Stimulated activated CD4-positive, alpha-beta T cell treated with anti-CD3 and anti-CD28 coated beads, Interleukin-12 subunit alpha, Interleukin-12 subunit beta, amount 100 ng/mL, for 48 hours (primary cell): ENCODE measurements at places on chromosomes 4 and X.

DNA sequence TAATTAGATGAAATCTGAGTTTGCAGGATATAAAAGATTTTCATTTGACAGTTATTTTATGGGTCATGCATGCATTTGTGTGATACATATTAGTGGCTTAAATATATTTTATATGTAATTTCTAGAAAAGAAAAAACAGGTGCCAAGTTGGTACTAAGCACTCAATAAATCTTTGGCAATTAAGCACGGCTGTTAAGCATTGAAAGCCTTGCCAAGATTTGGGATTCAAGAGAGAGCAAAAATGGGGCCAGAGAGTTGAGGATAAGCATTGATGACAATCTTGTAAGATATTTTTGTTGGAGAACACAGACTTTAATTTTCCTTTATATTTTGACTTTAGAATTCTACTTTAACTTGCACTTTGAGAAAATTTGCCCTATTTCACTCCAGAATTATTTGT, 249.8 kb upstream of the MAD2L1 start:
- DNase-seq = no peak

DNA sequence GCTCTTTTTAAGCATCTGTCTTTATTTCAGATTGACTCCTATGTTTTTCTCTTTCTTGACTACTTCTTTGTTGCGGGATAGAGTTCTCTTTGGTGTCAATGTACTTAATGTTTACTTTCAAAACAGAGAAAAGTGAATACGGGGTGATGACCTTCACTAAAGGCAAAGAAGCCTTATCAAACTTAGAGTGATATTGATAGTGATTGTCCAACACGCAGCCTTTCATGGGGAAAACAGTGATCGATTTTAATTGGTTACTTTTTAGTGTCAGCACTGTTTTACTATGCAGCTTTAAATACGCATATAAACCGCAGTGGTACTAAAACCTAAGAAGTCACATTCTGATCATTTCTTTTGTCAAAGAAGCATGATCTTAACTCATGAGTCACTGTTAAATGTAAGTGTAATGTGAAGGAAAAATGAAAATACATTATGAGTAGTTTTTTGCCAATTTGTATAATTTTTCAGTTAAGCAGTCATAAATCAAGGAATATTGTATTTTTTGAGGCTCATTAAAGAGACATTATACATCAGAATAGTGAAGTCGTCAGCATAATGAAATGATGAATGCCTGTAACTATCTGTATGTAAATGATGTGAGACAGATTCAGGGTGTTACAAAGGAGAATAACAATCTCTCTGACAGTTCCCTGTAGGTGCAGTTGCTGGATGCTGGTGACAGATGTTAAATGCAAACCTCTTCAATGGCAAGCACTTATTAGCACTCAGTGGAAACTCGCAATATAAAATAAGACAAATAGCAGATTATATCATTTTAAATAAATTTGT, 2082.8 kb upstream of the TENM3 start:
- no peak for DNase-seq

DNA sequence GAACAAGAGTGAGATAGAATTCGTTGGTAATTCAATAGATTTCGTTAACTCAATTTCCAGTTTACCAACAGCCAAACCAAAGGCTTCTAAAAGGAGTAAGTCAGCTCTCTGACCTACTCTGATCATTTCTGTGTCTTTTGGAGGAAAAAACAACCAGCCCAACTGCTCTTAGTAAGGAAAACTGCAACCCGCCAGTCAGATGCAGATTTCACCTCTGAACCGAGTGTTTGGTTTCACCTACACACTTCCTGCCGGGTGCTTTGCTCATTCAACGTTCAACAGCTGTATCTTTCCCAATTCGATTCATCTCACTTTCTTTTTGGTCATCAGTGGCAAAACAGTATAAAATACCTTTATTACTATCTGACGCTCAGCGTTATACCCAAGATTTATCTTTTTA, 24.5 kb downstream of the TMSB4X start:
- no peak for DNase-seq

DNA sequence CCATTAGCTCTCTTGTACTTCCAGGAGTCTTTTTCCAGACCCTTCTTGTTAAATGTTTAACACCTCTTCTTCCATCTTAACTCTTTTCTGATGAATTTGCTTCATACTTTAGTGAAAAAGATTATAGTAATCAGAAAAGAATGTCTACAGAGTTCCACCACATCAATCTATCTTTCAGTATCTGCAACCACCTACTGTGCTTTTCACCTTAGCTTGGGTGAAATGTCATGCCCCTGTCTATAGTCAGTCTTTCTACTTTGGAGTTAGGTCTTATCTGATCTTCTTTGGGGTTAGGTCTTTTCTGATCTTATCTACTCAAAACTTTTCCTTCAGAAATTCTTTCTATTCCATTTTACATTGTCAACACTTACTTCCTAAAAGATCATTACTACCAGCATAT, 1310.2 kb downstream of the PCDH7 start:
- no peak for DNase-seq

DNA sequence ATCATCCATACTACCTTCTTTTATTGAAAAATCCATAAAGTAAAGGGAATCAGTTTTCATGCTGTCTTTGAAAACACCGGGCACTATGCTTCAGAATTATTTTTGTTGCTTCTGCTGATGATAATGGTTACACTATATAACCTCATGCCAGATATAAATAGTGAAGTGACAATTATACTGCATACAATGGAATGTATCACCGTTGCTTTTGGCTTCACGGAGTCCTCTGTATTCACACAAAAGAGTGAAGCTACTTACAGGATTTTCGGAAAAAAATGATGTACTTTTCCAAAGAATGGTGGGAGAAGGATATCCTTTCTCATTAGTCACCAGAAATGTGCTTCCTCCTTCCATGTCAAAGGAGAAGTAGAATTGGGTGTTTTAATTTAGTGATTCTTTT, 159.1 kb upstream of the PITX2 start:
- DNase-seq = no peak
